ENCODE measurements at places on chromosomes 16 and 17.

DNA sequence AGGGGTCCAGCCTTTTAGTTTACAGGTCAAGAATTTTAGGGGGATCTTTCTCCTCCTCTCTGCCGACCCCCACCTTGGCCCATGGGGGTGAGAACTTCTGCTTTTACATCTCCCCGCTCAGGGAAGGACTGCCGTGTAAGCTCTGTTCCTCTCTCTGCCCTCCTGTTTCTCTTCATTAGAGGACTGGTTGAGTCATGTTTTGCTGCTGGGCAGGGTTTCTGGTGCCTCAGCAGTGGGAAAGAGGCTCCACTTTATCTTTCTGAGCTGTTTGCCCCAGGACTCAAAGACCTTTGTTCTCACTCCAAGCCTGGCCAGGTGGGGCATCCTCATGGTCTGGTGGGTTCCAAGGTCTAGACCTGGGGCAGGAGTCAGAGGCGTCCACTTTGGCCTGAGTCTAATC, 93.0 kb downstream of the UTP18 start:
- DNase-seq, result no peak

DNA sequence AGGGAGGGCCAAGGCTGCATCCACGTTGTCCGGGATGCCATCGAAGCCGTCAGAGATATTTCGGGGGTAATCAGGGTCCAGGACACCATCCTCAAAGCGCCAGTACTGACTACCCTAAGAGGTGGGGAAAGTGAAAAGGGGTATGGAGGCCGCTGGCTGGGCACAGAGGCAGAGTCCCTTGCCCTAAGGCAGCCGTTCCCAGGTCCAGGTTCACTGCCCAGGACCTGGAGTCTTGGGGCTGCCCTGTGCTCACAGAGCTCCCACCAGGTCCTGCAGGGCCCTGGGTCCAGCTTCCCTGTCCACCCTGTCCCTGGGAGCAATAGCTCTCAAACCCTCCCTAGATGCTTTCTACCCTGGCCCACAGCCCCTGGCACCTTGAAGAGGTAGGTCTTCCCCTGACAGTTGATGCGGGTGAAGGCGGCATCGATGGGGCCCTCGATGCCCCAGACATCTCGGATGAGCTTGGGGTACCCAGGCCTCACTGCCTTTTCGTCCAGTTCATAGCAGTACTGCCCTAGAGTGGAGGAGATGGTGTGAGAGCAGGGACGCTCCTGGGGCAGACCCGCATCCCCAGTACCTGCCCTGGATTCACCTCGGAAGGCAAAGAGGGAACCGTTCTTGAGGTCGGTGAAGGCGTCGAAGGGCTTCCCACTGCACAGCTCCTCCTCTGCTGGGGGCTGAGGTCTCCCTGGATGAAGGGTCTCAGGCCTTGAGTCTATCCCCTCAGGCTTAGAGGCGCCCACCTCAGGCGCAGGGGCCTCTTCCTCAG, 1.0 kb downstream of the VTN start:
- no peak for DNase-seq

- DNase-seq, result no peak
Measured at GRCh38 chr16:80459331-80459777, 81.4 kb upstream of the DYNLRB2 start.

DNA sequence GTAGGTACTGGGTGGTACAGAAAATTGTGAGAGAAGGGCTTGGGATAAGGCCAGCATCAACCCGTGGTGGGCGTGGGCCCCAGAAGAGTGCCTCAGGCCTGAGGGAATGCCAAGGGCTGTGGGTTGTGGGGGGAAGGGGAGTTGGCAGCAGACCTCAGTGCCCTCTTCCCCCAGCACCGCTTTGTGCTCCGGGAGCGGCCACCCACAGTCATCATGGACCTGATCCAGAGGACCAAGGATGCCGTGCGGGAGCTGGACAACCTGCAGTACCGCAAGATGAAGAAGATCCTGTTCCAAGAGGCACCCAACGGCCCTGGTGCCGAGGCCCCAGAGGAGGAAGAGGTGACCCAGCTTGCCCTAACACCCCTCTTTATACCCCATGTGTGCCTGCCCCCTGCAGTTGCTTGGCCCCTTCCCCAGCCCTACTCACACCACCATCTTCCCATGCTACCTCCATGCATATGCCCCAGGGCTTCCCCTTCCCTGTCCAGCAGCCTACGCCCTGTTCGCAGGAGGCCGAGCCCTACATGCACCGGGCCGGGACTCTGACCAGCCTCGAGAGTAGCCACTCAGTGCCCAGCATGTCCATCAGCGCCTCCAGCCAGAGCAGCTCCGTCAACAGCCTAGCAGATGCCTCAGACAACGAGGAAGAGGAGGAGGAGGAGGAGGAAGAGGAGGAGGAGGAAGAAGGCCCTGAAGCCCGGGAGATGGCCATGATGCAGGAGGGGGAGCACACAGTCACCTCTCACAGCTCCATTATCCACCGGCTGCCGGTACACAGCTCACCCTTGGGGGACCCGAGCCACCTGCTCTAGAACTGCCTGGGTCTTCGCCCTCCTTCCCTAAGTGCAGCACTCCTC, 9.1 kb downstream of the TAOK2 start:
- DNase-seq, result no peak

GRCh38 chr16:81360135-81360534, 45.4 kb downstream of the GAN start:
- no peak for DNase-seq

DNA sequence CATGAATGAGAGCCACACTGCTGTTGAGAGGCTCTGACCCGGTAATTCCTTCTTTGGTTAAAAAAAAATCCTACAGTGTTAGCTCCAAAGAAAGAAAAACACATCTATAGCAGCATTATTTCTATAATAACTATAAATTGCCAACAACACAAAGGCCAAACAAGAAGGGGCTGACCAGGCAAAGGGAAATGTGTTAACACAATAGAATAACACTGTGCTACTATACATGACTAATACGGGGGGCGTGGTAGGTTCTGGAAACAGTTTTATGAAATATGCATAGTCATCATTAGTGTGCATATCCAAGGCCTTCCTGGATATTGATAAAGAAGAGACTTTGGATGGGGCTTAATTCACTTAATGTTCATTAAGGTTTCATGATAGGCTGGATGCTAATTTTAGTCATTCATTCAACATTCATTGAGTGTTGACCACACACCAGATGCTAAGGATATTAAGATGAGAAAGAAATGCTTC, 50.0 kb upstream of the CCL1 start:
- DNase-seq, result no peak

DNA sequence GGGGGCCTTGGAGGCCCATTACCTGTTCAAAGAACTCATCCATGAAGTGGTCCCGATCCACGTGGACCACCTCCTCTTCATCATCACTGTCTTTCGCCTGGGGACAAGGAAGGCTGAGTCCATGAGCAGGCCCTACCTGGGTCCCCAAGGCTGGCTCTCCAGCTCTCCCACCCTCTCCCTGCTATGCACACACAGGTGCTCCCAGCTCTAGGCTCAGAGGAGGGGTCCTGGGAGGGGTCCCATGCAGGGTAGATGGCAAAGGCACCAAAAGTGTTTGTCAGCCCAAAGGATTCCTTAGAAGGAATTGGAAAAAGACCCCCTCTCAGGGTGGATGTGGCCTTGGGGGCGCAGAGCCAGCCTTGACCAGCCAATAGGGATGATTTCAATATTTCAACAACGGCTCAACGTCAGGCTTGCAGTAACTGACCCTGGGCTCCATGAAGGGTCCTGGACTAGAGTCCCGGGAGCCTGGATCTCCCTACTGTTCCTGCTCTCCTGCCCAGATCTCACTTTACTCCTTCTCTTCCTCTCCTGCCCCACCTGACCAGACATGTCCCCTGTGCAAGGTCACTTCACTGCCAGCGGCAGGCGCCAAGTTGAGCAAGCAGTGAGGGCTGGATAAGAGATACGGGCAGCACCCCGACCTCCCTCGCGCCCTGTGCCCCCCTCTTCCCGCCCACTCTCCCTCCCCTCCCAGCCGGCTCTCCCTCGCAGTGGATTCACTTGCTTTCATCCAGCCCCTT, 8.8 kb downstream of the STX1B start:
- no peak for DNase-seq

- DNase-seq, result no peak
Measured at GRCh38 chr17:81867991-81868673, 3.0 kb downstream of the ARHGDIA start.

DNA sequence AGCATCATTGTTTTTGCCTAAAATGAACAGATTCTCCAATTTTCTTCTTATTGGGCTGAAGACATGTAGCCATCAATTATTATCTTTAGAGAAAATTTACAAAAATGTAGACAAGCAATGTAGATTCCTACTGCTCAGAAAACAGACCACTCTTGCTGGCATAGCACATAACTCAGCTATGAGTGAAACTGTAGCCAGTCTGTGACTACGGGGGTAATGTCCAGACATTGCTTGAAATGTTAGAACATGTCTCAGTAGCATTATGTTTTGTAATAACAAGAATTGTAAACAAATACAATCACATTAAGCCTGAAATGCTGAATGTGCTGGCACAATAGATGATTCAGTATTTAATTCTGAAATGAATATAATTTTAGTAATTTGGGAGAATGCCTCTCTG, 265.7 kb upstream of the KCNJ16 start:
- no peak for DNase-seq

DNA sequence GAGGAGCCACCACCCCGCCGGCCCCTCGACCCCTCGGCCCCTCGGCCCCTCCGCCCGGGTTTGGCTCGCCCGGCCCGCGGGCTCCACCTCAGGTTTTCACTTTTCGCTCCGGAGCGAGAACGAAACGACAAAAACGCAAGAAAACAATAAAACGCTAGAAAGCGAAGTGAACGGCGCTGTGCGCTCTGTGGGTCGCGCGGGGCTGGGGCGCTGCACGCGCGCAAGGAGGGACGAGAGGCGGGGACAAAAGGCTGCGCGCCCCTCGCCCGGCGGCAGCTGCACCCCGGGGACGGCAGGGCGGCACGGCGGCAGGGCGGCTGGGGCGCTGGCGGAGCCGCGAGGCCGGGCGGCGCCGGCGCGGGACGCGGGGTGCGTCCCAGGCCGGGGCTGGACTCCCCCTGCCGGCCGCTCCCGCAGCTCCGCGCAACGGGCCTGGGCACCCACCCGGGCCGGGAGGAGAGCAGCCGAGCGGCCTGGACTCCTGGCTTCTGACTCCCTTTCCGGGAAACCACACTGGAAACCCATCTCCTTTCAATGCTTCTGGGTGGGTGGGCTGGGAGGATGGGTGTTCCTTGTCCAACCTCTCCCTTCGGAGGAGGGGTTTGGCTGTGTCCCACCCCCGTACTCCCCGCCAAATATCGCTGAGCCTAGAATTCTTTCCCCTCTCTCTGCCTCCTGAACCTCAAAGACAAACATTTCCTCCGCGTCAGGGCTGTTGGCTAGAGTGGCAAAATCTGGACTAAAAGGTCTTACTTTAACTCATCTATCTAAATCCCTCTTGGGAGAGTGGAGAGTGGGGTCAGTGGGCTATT, 9.9 kb downstream of the TBX2 start:
- no peak for DNase-seq

DNA sequence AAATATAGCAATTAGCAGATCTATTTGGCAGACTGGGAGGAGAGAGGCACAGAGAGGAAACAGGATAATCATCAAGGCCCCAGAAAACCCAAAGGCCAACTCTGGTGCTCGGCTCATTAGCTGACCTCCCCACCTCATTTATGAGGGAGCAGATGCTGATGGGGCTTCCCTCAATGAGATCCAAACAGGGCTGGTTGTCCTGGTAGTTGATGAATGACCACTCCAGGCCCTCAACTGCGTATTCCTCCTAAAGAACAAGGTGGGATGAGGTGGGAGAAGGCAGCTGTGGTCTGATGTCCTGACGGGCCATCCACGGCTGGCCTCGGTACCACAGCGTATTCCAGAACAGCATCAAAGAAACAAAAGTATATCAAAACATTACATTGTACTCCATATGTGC, 20.8 kb downstream of the ZNHIT3 start:
- DNase-seq, result no peak

GRCh38 chr17:28365487-28365886, 488 bp upstream of the SEBOX start:
- DNase-seq, result no peak

DNA sequence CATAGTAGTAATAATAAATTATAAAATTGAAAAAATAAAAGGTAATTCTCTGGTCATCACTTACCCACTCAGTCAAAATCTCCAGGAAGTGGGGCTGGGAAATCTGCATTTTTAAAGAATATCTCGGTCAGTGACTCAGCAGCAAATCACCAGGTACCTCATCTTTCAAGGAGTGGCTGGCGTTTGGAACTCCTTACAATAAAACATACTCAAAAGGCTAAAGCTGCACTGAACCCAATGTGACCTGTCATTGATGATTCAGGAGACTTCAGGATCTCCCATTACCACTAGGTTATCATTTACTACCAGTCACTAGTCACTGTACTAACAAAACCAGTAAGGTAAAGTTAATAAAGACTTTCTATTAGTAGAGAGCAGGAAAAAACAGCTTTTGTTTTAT, 21.5 kb upstream of the RFFL start:
- DNase-seq, result no peak

- no peak for DNase-seq
Measured at GRCh38 chr16:47064775-47065174, 79.0 kb downstream of the NETO2 start.

DNA sequence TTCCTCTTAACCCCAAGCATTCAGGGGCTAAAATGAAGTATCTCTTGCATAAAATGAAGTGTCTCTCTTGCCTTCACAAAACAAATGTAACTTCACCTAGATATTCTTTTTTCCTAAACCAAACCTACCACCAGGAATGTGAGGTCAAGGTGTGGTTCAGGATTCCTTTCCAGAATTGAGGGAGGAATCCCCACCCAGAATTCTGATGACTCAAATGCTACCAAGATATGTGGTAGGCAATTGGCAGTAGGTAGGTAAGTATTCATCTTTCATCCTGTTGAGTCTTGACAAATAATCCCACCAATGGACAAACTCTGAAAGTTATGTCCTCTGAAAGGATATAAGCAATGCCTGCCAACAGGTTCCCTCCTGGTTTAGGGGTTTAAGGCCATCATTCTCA, 26.2 kb downstream of the TRIM16 start:
- DNase-seq, result no peak

- DNase-seq, result no peak
Measured at GRCh38 chr16:15952265-15952711, 2.9 kb downstream of the ABCC1 start.

DNA sequence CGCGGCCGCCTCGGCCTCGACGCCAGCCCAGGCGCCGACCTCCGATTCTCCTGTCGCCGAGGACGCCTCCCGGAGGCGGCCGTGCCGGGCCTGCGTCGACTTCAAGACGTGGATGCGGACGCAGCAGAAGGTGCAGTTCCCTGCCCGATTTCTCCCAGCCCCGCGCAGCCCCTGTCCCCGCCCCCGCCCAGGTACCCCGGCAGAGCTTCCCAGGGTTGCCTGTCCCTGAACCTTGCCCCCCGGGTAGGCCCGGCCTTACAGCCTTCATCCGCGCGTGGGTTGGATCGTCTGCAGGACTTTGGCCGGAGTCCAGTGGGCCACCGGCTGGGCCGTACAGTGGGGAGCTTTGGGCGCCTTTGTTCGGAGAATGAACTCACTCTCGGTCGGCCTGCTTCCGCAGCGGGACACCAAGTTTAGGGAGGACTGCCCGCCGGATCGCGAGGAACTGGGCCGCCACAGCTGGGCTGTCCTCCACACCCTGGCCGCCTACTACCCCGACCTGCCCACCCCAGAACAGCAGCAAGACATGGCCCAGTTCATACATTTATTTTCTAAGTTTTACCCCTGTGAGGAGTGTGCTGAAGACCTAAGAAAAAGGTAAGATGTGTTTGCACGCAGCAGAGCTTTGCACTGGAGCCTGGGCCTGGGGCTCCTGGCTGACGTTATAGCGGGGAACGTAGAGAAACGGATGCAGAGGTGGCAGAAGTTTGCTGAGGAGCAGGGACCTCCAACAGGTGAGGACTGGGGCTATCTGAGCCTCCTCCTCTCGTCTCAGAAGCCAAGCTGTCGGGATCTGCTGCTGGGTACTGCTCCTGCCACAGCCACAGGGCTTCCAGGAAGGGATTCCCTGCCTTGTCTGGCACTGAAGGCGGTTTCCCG, 593 bp downstream of the GFER start:
- DNase-seq, result no peak

Measured in GM18507 (cell line).